ENCODE measurements at places on chromosomes 5 and 9.

DNA sequence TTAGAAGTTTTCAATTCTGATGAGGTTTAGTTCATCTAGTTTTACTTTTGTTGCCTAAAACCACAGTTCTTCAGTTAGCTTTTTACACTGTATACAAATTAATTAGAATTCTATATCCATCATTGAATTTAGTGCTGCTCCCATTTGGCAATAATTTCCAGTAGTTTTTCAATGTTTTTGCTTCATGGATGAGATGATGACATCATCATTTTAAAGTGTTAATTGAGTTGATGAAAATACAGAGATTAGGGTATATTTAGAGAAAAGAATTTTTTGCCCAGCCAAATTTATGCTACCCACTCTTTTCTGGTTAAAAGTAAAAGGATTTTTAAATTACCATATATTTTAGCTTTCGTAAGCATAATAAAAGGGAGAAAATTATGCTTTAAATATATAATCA is 323.8 kb downstream of the TMEM167A start:
- DNase-seq, result no peak

DNA sequence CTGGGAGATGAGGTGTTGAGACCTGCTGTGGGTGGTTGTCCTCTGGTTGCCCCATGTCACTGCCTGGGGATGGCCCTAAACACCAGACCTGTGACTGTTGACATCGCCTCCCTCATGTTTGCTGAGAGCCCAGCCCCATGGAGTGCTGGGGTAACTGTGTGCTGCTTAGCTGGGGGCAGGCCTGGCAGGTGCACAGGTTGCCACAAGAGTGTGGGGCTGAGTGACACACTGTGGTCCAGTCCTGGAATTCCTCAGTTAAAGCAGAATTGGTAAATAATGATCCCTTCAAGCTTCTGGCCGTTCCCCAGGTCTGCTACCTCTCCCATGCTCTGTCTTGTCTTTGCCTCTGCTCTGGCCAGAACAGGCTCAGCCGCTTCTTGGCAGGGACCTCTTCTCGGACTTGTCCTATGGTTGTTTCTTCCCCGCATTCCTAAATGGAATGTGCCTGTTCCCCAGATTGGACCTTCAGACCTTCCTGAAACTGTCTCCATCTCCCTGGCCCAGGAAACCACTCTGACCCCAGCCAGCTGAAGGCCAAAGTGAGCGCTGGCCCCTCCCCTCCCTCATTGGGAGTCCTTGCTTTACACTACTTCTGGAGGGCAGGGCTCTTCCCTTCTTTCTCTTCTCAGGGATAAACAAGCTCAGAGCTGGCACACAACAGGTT is 61.2 kb upstream of the PITX1 start:
- no peak for DNase-seq

DNA sequence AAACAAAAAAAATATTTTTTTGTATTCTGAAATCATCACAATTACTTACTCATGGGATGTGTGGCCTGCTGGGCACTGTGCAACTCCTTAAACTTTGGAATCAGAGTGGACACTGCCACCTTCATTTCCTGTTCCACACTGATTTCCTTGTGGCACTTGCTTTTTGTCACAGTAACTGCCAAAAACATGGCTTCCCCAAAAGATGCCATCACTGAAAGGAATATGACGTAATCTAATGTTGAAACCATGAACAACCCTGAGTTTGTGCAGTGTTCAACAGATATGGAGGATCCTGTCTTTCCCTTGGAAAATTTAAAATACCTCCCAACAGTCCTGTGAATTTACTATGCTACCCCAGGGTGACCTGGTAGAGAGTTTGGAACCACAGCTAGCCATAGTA is 12.6 kb upstream of the IL12B start:
- no peak for DNase-seq

GRCh38 chr5:172493002-172493401 is 38.7 kb upstream of the SH3PXD2B start:
- no peak for DNase-seq

- DNase-seq, result no peak
Measured at GRCh38 chr5:134071614-134072207, 42.8 kb upstream of the TCF7 start.

DNA sequence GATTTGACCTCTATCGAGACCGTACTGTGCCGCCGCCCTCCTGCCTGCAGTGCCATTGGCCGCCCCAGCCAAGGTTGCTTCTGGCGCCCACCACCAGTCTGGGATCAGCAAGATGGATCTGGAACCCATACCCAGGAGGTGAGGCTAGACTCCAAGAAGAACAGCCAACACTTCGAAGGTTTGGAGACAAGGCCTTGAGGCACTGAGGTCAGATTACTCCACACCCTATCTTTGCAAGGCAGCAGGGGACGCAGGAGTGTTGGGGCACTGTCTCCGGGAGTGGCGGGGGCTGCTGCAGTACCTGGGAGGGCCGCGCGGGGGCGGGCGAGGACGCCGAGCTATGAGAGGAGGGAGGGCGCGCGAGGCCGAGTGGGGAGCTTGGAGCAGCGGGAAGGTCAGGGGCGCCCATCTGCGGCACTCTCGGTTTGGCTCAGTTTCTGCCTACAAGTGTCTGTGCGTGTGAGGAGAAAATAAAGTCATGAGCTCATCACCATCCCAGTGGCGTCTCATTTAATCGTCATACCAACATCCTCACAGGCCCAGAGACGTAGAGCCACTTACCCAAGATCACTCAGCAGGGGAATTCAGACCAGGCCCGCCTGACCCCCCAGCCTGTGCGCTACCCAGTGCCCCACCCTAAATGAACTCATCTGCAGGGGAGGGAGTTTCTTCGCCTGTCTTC is 20.5 kb upstream of the PSD2 start:
- DNase-seq, result no peak

DNA sequence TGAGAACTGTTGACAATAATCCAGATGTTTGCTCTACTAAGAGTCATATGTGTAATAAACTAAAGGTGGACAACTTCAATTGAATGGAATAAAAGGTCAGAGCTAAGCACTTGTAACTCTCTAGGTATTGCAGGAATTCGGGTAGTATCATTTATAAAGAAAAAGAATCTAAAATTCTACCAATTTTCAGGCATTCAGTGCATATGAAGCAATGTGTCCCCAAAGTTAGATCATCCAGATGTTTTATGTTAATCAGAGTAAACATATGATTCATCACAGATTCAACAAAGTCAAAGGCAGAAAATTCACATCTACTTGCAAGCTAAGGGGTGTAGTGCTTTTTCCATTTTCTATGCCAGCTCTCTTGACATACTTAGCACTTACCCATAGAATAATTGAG is 477.1 kb downstream of the PDE4D start:
- no peak for DNase-seq

- DNase-seq, result no peak
Measured at GRCh38 chr5:151002250-151002649, 18.1 kb upstream of the GPX3 start.

- no peak for DNase-seq
Measured at GRCh38 chr5:150641006-150641570, 628 bp downstream of the SYNPO start.

GRCh38 chr5:133050521-133050920 is 1.3 kb upstream of the HSPA4 start:
- no peak for DNase-seq

DNA sequence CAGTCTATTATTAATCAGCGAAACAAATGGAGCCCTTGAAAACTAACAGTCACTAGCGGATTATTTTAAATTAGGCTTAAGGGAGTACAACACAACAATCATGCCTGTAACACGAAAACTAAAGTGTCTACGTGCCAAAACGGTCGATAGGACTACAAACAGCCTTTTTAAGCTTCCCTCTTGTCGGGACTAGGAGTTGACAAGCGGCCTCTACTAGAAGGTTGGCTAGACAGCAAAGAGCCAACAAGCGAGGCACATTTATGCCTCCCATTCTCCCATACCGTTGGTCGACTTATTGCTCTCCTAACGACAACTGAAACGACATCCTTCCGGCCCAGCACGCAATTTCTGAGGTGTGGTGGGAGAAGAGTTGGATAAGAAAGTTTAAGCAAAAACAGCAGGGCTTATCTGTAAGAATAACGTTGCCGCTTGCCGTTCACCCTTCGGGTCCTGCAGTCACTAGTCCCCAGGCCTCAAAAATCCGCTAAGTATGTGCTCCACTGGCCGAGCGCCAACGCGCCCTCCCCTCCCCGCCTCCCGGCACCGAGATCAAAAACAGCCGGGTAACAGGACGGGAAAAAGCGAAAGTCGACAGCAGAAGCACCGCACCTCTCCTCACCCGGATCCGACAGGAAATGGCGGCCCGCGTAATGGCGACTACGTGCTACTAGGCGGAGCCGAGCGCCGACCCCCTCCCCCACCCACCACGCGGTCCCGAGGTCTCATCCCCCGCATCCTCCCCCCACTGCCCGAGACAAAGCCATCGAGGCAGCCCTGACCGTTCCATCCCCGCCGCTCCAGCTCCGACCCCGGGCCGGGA is 813 bp downstream of the HNRNPK start:
- no peak for DNase-seq

DNA sequence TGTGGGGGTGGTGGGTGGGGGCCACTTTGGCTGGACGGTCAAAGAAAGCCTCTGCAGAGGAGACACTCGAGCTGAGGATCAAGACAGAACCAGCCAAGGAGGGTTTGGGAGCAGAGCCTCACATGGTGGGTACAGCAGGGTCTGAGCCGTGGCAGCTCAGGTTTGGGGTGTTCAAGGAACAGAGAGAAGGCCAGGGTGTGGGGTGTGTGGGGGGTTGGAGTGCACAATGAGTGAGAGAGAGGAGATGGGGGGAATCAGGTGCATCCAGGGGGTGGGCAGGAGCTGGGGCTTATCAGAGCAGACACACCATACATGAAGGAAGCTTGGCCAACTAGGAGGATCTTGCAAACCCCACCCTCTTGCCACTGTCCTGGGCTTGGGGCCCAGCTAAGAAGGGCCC is 140.0 kb downstream of the NSG2 start:
- no peak for DNase-seq

- no peak for DNase-seq
Measured at GRCh38 chr9:77454663-77455062, 193.5 kb downstream of the GNA14 start.

DNA sequence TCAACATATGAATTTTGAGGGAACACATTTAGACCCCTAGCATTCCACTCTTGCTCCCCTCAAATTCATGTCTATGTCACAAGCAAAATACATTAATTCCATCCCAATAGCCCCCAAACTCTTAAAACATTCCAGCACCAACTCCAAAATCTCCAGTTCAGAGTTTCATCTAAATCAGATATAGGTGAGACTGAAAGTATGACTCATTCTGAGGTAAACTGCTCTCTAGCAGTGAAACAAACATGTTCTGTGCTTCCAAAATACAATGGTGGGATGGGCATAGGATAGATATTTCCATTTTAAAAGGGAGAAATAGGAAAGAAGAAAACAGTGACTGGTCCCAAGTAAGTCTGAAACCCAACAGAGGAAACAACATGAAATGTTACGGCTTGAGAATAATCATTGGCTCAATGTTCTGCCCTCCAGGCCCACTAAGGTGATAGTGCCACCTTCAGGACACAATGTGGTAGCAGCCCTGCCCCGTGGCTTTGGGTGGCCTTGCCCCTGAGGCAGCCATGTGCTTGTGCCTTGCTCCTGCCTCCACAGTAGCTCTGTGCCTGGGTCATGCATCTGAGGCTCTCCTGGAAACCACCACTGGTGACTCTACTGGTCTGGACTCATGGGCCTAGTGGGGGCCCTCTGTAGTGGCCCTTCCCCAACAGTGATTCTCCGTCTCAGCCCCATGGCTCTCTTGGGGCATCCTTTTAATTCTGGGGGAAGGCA is 36.4 kb upstream of the IPPK start:
- no peak for DNase-seq

DNA sequence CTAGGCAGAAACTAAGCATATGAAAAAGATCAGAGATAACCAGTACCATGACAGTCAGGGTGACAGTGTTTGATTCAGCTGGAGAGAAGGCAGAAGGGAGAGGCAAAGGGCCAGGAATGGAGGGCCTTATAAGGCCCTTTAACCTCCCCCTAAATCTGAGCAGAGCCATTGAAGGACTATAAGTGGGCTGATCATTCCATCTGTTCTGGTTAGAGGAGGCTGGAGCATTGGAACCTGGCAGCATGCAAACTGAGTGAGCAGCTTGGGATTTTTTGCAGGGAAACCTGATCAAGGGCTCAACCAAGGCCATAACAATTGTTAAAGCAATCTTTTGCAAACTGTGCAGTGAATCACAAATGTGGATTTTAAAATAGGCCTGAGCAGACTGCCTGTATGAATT is 174.5 kb upstream of the DAP start:
- no peak for DNase-seq

- DNase-seq, result no peak
Measured at GRCh38 chr9:131181091-131181681, 55.8 kb downstream of the NUP214 start.

- no peak for DNase-seq
Measured at GRCh38 chr9:37436540-37436939, 14.0 kb downstream of the GRHPR start.

- DNase-seq, result no peak
Measured at GRCh38 chr5:143562935-143563334, 159.4 kb upstream of the NR3C1 start.

DNA sequence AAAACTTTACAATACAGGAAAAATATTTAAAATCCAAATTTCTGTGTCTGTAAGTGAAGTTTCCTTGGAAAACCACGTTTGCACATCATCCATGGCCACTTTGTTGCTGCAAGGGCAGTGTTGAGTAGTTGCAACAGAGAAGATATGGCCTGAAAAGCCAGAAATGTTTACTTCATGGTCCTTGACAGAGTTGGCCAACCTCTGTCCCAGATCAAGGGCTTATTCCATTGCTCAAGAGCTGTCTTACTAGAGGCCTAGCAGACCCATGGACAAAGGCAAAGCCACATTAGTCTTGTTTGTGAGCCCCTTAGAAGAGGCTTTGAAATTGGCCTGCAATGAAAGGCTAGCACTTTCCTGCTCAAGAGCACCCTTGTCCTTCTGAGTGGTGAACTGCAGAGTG is 119.4 kb downstream of the GAS1 start:
- no peak for DNase-seq

DNA sequence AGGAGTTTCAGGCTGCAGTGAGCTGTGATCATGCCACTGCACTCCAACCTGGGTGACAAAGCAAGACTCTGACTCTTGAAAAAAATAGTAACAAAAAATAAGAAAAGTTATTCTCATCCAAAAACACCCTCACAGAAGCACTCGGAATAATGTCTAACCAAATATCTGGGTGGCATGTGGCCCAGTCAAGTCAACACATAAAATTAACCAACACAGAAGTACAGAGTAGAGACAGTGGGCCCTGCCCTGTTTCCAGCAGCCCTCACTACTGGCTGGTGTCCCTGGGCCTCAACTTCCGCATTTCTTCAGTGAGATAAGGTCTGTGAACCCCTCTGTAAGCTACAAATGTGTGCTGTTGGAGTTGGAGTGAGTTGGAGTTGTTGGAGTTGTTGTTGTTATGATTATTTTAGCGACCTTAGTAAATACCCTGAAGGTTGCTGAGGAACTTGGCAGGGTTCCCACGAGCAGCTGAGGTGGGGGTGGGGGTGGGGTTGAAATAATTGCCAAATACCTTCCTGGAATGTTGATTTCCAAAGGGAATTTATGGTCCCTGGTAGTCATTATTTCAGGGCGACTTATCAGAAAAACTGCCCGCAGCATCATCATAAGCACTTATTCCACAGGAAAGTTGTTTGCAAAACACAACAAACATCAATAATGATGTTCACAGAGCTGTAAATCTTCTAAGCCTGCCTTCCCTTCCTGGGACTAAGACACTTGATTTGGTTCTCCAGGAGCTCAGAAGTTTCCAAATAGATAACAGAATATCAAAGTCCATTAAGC is 30.2 kb downstream of the C5orf15 start:
- no peak for DNase-seq

GRCh38 chr9:115398996-115399395 is 281.0 kb upstream of the TNC start:
- no peak for DNase-seq
